Right hindlimb (tissue), 1 donor: ENCODE measurements at places on chromosomes 4 and X.
A peak's percentile ranks its signal among the peaks of the same experiment; 100 is the strongest.

- no peak for DNase-seq
These were observed 358.7 kb upstream of the EMCN start for GRCh38 chr4:100876546-100876945.

DNA sequence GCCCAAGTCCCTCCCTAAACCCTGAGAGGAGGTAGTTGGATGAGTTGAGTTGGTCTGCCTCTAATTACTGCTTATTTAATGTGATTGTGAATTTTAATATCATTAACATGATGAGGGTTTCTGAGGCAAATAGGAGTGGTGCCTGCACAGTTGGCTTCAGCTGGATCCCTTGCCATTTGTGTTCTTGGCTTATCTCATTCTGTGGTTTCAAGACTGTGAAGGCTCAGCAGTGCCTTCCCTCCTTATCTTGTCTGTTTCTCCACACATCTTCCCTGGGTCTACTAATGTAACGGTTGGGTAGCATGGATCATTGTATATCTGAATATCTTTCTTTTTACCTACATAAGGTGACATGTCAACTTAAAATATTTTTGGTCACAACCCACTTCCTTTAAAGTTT lies 1.6 kb upstream of the SLC10A4 start:
- DNase-seq = no peak

DNA sequence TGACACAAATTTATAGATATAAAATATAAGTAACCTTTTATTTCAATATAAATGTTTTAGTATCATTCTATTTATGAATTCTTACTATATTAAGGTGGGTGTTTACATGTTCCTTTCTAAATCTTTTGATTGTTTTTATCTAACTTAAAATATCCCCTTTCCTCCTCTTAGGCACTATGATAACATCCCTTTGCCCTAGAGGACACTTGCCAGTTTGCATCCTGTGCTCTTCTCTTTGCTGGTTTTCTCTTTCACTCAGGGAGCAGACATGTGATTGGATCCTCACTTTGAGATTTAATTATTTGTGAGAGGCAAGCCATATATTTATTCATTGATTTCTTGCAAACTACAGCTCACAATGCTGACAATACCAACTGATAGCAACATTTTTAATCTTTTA lies 16.2 kb downstream of the LRIT3 start:
- no peak for DNase-seq

DNA sequence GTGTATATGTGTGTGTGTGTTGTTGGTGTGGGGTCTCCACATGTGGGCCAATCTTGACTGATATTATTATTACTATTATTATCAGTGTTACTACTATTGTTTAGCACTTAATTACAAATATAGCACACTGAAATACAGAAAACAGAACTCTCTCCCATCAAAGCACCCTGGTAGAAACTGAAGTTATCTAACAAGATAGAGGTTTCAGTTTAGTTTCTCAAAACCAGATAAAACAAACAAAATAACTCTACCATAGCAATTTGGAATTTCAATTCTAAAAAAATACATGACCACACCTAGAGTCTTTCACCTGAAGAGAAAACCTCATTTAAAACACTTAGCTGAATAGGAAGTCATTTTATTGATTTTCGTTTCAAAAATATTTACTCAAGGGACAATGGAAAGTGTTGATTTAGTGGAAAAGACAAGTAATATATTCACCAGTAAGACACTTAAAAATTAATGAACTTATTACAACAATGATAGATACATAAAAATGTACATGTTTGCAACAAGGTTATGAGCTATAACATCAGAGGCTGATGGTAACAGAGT lies 252.3 kb downstream of the PDHA2 start:
- no peak for DNase-seq

DNA sequence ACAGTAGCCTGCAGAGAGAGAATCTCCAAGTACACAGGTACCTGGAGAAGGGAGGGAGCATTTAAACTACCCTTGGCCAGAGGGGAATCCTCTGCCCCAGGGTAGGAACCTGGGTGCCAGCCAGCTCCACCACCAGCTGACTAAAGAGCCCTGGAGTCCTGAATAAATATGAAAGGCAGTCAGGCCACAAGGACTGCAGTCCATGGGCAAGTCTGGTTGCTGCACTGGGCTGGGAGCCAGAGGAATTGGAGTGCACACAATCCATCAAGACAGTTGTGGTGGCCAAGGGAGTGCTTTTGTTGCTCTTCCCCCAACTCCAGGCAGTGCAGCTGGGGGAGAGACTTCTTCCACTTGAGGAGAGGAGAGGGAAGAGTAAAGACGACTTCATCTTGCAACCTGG lies 172.5 kb downstream of the HNRNPD start:
- DNase-seq = peak; percentile 24
